ENCODE measurements at places on chromosomes 1 and 21.

DNA sequence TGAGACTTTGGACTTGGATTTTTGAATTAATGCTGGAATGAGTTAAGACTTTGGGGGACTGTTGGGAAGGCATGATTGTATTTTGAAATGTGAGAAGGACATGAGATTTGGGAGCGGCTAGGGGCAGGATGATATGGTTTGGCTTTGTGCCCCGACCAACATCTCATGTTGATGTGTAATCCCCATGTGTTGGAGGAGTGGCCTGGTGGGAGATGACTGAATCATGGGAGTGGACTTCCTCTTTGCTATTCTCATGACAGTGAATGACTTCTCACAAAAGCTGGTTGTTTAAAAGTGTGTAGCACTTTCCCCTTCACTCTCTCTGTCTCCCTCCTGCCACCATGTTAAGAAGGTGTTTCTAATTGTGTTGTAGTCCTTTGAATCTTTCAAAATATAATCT lies 9.3 kb upstream of the PHGDH start:
- peak; percentile 63 for DNase-seq

- no peak for DNase-seq
Observed at GRCh38 chr1:41872074-41872473, 46.6 kb downstream of the HIVEP3 start.

DNA sequence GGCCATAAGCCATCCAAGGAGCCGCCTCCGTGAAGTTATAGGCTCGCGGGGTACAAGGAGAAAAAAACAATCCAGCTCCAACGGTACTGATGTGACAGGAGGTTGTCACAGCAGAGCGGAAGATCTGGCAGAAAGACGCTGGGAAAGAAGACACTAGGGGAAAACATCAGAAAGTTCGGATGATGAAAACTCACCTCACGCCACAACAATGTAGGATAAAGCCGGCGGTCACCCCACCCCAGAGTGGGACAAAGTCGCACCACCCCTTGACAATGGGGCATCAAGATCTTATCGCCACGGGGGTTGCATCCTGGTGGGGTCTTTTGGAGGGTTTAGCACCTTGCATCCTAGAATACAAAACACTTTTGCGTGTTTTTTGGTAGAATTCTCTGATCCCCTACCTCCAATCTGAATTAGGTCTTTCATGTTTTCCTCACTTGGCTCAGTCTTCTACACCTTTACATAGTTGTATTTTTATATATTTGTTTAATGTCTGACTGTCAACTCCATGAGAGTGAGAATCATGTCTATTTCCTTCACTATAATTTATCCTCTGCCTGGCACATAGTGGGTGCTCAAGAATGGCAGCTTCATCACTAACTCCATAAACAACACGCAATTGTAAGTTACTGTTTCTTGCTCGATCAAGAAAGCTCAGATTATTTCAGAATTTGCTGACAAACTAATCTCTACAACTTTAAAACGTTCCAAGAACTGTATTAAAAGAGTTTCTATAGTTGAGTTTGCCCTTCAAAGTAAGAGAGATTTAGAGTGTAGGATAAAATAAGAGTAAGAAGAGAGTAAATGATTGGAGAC lies 611 bp upstream of the ZSWIM5 start:
- DNase-seq: no peak

DNA sequence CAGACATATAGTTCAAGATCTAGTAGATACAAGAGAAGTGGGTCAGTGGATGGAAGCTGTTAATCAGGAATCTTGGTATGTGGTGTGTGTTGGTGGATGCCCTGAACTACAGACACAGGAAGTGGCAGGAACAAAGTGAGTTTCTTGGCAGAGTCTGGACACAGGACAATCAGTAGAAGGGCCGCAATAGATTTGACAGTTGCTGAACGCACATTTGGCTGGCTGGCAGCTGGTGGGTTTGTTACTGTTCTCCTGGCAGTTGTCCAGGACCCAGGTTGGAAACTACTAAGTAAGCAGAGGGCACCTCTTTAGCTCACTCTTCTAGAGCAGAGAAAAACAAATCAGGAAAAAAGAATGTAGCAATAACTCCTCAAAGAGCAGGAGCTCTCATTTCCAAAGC lies 13.2 kb downstream of the KRTAP26-1 start:
- DNase-seq: no peak

DNA sequence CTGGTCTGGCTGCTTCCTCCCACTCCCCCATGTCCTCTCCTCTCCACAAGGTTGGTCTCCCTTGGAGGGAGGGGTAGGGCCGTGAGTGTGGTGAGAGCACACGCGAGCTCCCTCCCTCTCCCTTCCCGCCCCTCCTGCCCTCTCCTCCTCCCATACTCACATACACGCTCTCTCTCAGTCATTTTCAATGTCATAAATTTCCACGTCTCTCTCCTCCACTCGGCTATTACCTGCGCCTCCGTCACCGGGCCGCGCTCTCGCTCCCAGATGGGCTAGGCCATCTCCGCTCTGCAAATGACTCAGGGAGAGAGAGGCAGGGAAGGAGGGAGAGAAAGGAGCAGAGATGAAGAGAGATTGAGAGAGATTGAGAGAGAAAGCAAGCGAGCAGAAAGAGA lies 36.7 kb upstream of the DMBX1 start:
- DNase-seq: no peak

DNA sequence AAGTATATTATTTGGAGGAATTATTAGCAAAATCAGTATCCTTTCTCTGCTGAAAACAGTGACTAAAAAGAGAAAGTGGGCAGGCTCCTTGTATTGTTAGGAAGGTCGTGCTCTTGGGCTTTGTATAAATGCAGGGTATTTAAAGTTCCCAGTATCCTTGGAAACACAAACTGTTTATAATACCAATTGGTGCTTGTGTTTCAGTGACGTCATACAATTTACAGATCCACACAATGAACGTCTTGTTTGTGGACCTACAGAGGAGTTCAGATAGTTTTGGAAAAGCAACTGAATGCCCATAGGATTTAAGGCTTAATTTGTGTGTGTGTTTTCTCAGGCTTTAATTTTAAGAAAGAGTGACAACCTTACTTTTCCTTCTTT lies 168.2 kb downstream of the RASAL2 start:
- DNase-seq: peak; percentile 81

GRCh38 chr1:241271427-241271826 lies 85.6 kb downstream of the RGS7 start:
- DNase-seq: no peak

- DNase-seq: no peak
Observed at GRCh38 chr1:145758116-145758515, 38.8 kb downstream of the CD160 start.

GRCh38 chr1:8846263-8846662 lies 28.8 kb upstream of the RERE start:
- no peak for DNase-seq

GRCh38 chr1:206654828-206655227 lies 19.5 kb downstream of the DYRK3 start:
- no peak for DNase-seq

- DNase-seq: no peak
Observed at GRCh38 chr1:212459656-212460055, 26.9 kb downstream of the NENF start.

DNA sequence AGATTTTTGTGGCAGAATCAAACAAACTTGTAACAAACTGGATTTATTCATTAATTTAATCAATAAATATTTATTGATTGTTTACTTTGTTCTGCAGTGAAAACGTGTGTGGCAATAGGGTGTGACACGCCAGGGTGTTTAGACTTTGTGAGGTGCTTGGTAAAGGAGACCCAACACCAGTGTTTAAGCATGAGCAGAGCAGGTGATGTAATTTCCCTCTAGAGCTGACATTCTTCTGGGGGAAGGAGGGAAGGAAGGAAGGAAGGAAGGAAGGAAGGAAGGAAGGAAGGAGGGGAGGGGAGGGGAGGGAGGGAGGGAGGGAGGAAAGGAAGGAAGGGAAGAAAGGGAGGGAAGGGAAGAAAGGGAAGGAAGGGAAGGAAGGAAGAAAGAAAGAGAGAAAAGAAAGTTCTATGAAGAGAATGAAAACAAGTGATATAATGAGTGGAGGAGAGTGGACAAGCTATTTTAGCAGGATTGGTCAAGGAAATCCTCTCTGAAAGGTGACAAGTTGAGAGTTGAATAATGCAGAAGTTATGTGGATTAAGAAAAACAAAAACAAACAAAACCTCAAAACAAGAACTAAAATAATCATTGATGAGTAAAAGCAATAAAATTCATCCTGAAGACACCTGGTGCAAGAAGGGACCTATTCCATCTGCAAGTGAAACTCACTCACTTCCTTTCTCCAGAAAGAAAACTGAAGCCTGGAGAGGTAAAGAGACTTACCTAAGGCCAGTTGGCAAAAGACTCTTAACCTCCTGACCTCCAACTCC lies 60.8 kb downstream of the TSEN15 start:
- DNase-seq: no peak

GRCh38 chr1:3544040-3544977 lies 67.0 kb downstream of the MEGF6 start:
- no peak for DNase-seq

DNA sequence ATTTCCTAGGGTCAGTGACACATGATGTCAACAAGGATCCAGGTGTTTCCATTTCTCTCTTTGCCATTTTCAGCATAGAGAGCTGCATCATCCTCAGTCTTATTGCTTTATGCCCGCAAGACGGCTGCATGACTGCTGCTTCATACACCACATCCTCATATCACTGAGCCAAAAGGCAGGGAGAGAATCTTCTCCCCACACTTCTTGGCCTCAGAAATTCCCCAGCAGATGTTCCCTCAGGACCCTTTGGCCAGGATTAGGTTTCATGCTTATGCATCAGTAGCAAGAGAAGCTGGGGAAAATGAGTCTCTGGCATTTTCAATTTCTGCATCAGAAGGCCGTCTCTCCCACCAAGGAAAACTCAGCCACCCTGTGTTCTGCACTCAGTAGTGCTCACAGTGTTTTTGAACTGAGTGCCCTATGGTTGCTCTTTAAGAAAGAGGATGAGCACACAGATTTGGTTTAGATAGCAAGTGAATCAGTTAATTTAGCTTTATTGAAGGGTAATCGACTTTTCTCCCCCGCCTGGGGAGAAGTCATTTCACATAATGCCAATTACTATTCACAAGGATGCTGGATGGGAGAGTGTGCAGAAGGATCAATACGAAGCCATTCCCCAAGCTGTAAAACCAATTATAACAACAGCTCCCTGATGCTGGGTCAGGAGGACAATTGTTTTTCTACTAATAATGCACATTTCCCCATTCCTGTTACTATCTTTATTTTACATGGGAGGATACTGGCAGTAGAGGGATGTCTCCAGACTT lies 360.2 kb downstream of the HHIPL2 start:
- DNase-seq: no peak

GRCh38 chr21:45305836-45306235 lies 18.1 kb upstream of the POFUT2 start:
- DNase-seq: no peak

- DNase-seq: no peak
Observed at GRCh38 chr1:99986656-99987225, 16.9 kb downstream of the SLC35A3 start.

DNA sequence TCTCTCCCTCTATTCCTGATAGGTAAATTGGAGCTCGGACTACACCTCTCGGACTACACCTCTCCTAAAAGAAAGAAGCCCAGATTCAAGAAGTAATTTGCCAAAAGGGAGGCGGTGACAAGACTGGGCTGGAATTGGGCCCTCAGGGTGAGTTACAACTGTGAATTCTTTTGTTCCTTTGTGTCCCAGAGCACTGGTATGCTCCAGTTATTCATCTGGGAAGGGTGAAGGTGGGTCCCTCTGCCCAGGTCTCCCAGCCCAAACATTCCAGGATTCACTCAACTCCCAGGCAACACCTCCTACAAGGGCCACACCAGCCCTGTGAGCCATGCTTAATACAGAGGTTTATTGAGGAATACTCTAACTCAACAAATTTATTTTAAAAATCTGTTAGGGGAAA lies 69.2 kb downstream of the LMX1A start:
- DNase-seq: no peak

DNA sequence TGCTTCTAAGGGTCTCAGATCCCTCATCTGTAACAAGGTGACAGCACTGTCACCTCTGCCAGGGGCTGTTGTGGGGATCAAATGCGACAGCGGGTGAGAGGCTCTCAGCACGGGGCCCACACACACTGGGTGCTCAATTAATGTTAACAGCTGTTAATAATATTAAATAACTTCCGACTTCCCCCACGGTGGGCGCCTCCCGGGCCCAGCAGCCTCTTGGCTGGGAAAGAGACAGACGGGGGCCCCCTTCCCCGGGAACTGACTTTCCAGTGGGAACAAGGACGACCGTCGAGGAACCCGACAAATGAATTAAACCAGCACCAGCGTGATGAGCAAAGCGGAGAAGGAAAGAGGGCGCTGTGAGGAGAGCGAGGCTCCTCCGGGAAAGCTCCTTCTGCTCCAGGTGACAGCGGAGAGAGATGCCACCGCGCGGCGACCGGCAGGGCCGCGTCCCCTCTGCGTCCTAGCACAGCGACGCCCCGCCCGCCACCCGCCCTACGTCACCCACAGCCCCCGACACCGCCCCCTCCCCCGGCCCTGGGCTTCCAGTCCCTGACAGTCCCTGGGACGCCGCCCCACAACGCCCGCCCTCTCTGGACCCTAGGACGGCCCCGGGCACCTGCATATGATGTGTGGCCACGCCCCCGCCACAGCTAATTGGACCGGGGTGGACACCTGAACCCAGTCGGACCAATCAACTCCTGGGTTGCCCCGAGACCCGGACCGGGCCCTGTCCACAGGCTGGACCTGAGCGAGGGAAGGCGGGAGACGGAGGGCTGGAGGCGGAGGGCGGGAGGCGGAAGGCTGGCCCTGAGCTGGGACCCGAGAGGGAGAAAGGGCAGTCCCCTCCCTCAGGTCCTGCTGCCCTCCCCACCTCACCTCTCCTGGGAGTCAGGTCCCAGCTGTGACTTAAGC lies 38.2 kb downstream of the MATN1 start:
- DNase-seq: no peak

- no peak for DNase-seq
Observed at GRCh38 chr1:81548918-81549587, 251.7 kb upstream of the ADGRL2 start.

DNA sequence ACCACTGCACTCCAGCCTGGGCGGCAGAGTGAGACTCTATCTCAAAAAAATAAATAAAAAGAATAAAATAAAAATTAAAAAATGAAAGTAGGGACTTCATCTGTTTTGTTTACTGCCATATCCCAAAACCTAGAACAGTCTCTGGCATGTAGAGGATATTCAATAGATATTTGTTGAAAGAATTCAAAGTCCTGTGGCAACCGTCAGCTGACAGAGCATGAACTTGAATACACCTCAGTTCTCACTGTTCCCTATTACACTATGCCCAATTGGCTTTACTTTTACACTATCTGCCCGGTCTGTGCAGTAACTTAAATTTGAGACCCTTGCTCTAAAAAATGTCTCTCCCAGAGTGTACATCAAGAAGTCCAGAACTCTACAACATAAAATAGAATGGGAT lies 46.2 kb downstream of the PRDX6 start:
- DNase-seq: no peak

DNA sequence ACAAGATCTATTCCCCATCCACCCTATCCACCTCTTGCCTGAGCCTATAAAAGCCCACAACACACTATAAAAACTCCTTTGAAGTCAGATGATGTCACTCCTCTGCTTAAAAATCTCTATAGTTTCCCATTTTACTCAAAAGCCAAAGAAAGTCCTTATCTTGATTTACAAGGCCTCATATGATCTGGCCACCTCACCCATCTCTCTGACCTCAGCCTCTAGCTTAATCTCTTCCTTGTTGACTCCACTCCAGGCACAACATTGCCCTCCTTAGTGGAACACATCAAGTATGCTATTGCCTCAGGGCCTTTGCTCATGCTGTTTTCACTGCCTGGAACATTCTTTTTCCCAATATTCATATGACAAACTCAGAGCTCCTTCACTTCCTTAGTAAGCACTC lies 33.3 kb downstream of the ZNF281 start:
- DNase-seq: peak; percentile 56

- no peak for DNase-seq
Observed at GRCh38 chr1:116474921-116475849, 95.6 kb downstream of the CD58 start.

Measured in iris pigment epithelial cell (primary cell).